ENCODE measurements at places on chromosomes 2 and 18.

GRCh38 chr2:129483366-129483765 lies 496.1 kb upstream of the RAB6C start:
- DNase-seq = no peak

GRCh38 chr18:5059696-5060032 lies 137.4 kb downstream of the AKAIN1 start:
- DNase-seq = no peak

GRCh38 chr2:86675511-86676015 lies 44.5 kb upstream of the RMND5A start:
- no peak for DNase-seq

- no peak for DNase-seq
Measured at GRCh38 chr2:105925390-105925789, 180.7 kb downstream of the NCK2 start.

GRCh38 chr2:1377473-1377872 lies 35.8 kb upstream of the TPO start:
- DNase-seq = no peak

GRCh38 chr2:165182029-165182428 lies 21.8 kb downstream of the SCN3A start:
- DNase-seq = no peak

DNA sequence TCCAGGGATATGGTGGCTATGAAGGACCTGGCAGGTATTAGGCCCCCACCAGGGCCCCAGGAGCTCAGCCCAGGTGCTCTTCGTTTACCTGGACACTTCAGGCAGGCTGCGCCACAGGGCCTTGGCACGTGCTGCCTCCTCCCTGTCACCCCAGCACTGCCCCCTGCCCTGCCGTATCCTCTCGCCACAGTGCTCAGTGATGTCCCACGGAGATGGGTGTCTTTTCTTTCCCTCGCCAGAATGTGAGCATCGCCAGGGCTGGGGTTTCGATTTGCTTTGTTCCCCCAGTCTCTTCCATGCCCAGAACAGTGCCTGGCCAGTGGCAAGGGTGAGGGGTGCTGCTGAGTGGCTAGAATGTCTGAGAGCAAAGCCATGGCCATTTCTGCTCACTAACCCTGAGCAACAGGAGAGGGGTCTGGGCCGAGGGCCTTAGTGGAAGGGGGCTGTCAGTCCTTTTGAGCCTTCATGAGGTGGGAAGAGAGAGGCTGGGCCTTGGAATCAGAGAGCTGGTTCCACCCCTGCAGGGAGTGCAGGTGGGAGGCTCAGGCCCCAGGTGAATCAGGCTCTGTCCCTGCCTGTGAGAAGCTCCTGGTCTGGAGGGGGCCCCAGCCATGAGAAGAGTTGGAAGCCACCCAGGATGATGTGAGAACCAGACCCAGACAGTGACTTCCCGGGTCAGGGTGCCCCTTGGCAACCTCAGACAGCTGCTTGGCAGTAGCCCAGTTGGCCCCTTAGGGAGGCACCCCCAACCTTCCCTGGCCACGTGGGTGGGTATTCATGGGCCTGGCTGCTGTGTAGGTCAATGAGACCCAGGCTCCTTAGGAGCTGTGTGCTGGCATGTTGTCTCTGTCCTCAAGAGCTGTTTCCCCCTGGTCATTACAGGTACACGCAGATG lies 129.9 kb upstream of the HS6ST1 start:
- no peak for DNase-seq

GRCh38 chr18:62585274-62586150 lies 62.7 kb downstream of the ZCCHC2 start:
- no peak for DNase-seq

- no peak for DNase-seq
Measured at GRCh38 chr18:24013051-24013450, 1.5 kb upstream of the TTC39C start.

GRCh38 chr18:44594799-44595467 lies 85.8 kb upstream of the SETBP1 start:
- DNase-seq = no peak

DNA sequence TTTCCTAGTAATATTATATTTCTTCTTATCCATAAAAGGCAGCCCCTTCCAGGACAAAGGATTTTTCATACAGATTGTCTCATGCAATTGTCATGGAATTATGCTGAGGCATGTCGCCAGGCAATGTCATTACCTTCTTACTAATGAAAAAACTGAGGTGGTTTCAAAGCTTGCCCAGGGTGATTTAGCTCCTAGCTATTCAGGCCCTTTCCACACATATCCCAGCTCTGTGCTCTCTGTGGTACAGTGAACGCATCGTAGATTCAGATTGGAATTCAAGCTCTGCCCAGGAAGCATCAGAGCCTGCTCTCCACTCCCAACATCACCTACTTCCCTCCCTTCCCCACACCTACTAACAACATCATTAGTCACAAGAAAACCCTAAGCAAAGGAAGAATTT lies 60.1 kb downstream of the ATP8B1 start:
- no peak for DNase-seq

- DNase-seq = no peak
Measured at GRCh38 chr2:220377482-220378155, 750.2 kb downstream of the SLC4A3 start.

GRCh38 chr2:164617466-164617865 lies 3.8 kb downstream of the GRB14 start:
- no peak for DNase-seq

DNA sequence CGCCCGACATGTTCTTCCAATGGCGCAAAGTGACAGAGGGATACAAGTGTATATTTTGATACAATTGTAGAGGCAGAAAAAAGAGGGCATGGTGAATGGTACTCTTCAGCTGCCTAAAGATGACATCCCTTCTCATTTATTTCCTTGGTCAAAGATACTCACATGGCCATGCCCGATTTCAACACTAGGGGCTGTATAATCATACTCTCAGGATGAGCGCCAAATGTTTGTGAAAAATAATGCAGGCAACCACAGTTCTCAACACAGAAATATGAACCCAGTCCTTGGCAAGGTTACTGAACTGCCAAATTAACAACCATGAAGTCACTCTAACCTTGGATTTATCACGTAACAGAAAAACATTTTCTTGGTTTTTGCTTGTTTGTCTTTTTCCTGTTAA lies 204.4 kb downstream of the CCDC102B start:
- DNase-seq = no peak

DNA sequence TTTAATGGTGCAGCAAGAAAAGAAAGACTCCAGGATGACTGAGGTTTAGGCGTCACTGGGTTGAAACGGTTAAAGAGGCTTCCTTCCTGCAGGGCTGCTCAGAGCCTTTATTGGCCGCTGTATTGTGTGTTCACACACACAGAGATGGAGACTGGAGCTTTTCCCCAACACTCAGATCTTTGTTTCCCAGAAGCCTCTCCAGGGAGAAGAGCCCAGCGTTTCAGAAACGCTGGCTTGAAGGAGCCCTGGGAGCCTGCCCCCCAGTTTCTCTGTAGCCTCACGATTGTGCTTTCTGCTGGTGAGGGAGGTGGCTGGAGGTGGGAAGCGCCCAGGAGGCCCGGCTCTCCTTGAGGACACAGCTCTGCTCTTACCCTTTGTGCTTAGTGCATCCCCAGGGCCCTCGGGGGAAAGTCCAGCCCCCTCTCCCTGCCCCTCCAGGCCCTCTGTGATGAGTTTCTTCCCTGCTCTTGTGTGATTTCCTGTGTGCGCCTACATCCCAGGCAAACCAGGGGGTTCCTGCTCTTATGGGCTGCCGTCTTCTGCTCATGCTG lies 37.1 kb downstream of the RRM2 start:
- DNase-seq = no peak

DNA sequence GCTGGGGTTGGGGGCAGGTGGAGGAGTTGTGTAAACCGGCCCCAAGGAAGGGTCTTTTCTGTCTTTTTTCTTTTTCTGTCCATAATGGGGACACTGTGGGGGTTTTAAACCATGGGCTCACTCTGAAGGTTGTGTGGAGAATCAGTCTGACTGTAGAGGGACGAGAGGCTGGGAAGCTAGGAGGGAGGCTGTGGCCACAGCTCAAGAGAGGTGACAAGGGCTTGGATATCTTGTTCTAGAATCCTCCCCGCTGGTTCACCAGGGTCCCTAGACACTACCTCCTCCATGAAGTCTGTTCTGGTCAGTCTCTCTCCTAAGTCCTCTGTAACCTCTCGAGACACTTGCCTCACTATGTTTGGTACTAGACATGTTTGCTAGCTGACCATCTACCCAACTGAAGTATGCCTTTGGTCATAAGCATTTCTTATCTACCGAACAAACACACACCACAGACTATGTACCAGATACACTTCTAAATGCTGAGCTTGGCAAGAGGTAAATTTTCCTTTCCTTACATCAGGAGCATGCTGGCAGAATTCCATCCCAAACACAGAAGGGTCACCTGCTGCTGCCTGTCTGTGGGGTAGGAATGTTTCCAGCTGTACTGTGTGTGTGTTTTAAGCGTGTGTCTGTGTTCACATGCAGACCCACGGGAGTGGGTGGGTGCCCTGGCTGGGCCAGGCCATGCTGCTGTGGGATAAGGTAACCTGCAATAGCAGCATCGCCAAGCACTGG lies 69.6 kb upstream of the MGAT4A start:
- DNase-seq = no peak

DNA sequence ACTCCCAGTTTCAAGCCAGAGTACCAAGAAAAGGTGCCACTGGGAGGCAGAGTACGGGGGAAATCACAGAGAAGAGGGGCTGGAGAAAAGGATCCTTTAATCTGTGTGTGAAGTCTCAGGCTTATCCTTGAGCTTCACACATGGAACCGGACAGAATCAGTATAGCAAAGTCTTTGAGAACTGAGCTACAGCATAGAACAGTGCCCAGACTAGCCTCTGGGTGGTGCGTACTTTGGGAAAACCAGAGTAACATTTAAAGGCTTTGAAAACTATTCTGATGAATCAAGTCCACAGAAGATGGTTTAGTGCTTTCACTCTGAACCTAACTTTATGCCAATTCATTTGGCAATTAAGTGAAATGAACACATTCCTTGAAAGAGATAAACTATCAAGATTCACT lies 83.1 kb downstream of the BABAM2 start:
- DNase-seq = no peak

DNA sequence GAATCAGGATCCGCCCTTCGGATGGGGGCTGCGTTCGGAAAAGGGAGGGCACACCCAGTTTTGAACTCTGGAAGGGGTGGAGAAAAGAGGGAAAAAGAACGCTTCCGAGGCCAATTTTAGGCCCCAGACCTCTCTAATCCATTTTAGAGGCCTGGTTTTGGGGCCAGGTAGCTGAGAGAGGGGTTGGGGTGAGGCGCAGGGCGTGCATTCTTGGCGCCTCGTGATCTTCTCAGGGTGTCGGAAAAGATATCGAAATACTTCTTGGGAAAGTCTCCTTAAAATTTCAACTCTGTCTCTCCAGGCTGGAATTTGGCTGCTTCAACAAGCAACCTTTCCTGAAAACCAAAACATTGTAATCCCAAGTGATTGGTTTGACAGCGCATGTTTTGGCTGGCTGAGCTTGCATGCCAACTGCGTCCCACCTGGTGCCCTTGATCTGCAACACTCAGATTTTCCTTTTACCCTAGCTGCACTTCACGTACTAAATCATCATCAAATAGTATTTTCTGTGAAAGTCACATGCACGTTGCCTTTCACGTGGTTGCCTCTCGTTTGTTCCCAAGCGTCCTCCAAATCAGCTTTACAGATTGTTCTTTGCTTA lies 864 bp upstream of the XPO1 start:
- no peak for DNase-seq

- no peak for DNase-seq
Measured at GRCh38 chr2:121666042-121666441, 16.8 kb upstream of the CLASP1 start.

DNA sequence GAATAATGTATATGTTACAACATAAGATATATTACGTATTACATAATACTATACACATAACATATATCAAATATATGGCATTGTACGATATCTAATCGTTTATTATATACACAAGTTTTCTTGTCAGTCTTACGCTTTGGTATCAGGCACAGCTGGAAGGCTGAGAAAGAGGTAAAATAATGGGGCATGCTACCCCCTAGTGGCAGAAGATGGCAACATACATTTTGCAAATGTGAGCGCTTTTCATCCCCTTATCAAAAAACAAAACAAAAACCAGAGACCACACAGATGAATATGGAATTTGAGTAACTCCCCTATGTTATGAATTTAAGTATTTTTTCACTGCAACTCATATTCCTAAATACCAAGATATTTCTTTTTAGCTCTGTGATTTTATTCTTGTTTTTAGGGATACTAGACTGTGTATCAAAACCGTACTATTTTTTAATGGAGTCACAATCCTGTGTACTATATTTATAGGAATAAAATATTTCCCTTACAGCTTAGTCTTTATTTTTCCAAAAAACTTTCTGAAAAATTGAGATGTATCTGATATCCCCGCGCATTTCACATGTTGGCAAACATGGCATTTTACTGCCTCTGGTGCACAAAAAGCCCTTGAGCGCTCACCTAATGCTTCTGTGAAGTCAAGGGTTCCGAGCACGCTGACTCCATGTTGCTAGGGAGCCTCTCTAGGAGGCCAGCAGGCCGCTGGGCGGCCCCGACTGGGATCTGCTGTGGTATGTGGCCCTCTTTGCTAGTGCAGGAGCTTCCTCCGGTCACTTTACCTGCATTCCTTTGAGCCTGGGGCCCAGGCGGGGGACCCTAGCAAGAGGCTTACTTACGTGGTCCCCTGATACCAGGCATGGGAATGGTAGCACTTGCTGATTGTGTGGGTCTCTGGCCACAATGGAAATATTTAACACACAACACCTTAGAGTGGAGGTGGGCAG lies 62.5 kb downstream of the SLC4A3 start:
- DNase-seq = no peak

GRCh38 chr2:25229279-25230197 lies 61.2 kb upstream of the POMC start:
- no peak for DNase-seq

GRCh38 chr2:11630855-11631254 lies 39.1 kb downstream of the NTSR2 start:
- no peak for DNase-seq

DNA sequence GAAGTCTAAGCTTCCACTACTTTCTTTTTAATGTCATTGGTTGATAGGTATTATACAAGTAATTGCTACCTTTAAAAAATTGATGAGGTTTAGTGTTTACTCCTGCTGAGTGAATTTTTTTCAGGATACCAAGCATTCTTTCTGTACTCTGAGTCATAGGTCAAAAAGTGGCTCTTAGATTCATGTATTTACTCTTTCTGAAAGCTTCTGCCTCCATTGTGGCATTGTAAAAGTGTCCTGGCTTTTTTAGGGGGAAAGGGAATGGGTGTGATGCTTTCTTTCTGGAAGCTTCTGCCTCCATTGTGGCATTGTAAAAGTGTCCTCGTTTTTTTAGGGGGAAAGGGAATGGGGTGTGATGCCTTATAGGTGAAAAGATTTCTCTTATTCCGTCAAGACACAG lies 286.5 kb downstream of the LPIN1 start:
- no peak for DNase-seq

GRCh38 chr2:69686813-69687212 lies 43.3 kb upstream of the AAK1 start:
- DNase-seq = no peak

DNA sequence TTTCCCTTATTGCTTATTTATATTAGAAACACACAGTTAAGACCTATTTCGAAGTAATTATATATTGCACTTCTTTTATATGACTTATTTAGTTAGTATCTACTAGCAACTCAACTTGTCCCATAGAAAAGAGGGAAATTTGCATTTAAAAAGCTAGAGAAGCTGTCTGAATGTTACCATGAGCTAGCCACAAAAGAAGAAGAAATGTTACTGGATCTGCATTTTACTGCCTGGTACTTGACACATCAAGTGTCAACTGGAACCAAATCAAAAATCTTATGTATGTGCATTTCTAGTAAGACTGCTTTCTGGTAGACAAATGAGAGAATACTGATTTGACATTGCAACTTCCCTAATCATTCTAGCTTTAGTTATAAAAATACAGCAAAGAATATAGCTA lies 424.6 kb upstream of the VRK2 start:
- no peak for DNase-seq

- no peak for DNase-seq
Measured at GRCh38 chr2:55837073-55837472, 86.5 kb downstream of the EFEMP1 start.
